Esophagus squamous epithelium (tissue), 5 donors: ENCODE measurements at places on chromosomes 3 and 15.
A peak's percentile ranks its signal among the peaks of the same experiment; 100 is the strongest.

- H3K36me3 ChIP-seq: no peaks in the 10 kb centered on the region
- H3K27ac ChIP-seq: peak overlapping the region; percentile 87
- no peaks in the 10 kb centered on the region for H3K27me3 ChIP-seq
- no peak for DNase-seq
- peaks cover 49% of the 10 kb centered on the region for H3K4me1 ChIP-seq
These were observed 68.9 kb downstream of the SMAD3 start for GRCh38 chr15:67134067-67134838.

GRCh38 chr3:191135175-191135574 is 63.9 kb upstream of the OSTN start:
- H3K27me3 ChIP-seq: no peaks in the 10 kb centered on the region
- no peak overlapping the region for H3K4me3 ChIP-seq
- no peaks in the 10 kb centered on the region for H3K4me1 ChIP-seq

- H3K4me1 ChIP-seq: no peaks in the 10 kb centered on the region
- H3K27me3 ChIP-seq: no peaks in the 10 kb centered on the region
- H3K27ac ChIP-seq: peak overlapping the region; percentile 29
- no peaks in the 10 kb centered on the region for H3K36me3 ChIP-seq
- DNase-seq: no peak
- H3K4me3 ChIP-seq: no peak overlapping the region
These were observed 378.3 kb upstream of the RGMA start for GRCh38 chr15:93467337-93467736.

GRCh38 chr3:78349571-78349970 is 1309.7 kb downstream of the ROBO2 start:
- no peak overlapping the region for H3K27ac ChIP-seq
- no peaks in the 10 kb centered on the region for H3K4me1 ChIP-seq
- H3K27me3 ChIP-seq: no peaks in the 10 kb centered on the region
- H3K36me3 ChIP-seq: no peaks in the 10 kb centered on the region

DNA sequence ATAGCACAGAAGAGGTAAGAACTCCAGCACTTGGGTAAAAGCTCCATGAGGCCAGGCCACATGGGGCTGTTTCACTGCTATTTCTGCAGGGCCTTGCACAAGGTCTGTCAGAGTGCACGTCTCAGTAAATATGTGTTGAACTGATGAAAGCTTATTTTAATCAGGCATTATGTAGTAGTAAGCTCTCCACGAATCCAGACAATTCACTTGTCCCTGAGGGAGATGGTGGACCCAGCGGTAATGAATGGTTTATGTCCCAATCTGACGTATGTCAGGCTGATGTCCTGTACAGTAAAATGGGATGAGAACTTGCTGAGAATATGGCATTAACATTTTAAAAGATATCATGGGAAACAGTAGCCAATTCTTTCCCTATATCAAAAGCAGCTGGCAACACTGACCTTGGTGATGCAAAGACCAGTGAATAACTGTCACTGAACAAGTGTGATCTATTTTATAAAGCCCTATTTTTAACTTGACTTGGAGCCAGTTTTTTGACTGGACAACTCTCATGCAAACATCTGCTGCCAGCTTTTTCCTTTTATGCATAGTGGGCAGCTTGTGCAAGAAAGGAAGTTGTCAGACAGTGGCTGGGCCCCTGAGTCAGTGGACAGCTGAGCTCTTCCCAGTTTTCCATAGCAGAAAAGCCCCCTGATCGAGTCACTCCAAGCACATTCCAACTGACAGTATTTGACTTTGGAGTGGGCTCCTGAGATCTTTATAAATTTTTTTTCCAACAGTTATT is 519.8 kb upstream of the MDFIC2 start:
- no peak for DNase-seq
- H3K4me3 ChIP-seq: no peak overlapping the region
- peak overlapping the region; percentile 65 for H3K27ac ChIP-seq

DNA sequence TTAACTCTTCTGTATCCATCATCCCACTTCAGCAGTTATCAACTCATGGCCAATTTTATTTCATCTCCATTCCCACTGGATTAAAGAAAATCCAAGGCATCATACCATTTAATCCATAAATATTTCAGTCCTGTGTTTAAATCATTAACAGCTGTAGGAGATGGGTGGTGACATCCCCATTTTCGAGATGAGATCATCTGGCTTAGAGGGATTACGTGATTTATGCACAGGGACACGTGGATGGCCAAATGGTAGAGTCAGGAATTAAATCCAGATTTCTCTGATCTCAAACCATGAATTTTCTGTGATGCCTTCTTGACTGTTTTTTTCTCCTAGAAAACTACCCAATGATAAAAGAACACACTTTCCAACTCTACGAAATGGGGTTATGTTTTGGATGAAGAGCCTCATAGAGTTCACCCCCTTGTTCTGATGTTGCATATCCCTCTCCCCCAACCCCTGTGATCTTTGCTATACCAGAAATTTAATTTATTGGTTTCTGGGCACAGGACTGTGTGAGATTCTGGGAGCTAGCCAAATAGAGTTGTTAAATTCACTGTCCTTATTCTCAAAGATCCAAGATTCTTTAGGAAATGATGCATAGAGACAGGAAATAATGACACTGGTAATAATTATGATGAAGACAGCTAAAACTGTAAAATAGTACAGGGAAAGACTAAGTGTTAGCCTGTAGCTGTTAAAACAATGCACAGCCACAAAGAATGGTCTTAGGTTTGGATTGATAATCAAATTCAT is 7.4 kb downstream of the ZNF589 start:
- peaks cover 4% of the 10 kb centered on the region for H3K36me3 ChIP-seq
- H3K27me3 ChIP-seq: no peaks in the 10 kb centered on the region
- no peak overlapping the region for H3K4me3 ChIP-seq
- H3K27ac ChIP-seq: no peak overlapping the region

DNA sequence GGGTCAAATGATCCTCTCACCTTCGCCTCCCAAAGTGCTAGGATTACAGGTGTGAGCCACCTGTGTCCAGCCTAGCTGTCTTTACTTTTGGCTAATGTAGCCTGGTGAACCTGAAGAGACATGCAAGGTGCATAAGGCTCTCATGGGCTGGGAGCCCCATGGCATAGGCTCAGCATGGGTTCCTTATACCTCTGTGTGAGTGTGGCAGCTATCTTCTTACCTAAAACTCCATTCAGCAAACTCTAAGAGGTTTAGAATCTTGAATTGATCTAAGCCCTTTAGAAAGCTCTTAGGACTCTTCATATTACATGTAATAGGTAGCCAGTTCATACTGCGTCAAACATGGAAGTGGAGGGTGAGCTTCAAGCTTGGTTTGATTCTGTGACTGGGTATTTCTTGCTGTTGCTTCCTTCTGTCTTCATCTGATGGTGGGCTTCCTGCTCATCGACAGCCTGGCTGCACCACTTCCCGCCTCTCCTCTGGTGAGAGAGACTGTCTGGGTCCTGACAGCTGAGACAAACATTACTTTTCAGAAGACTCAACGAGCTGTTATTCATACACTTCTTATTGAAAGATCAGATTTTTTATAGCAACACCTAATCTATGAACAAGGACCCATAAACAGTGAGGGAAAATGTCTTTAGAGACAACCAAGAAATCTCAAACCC is 19.2 kb upstream of the TKT start:
- no peaks in the 10 kb centered on the region for H3K27me3 ChIP-seq
- no peaks in the 10 kb centered on the region for H3K36me3 ChIP-seq
- H3K4me3 ChIP-seq: no peak overlapping the region

DNA sequence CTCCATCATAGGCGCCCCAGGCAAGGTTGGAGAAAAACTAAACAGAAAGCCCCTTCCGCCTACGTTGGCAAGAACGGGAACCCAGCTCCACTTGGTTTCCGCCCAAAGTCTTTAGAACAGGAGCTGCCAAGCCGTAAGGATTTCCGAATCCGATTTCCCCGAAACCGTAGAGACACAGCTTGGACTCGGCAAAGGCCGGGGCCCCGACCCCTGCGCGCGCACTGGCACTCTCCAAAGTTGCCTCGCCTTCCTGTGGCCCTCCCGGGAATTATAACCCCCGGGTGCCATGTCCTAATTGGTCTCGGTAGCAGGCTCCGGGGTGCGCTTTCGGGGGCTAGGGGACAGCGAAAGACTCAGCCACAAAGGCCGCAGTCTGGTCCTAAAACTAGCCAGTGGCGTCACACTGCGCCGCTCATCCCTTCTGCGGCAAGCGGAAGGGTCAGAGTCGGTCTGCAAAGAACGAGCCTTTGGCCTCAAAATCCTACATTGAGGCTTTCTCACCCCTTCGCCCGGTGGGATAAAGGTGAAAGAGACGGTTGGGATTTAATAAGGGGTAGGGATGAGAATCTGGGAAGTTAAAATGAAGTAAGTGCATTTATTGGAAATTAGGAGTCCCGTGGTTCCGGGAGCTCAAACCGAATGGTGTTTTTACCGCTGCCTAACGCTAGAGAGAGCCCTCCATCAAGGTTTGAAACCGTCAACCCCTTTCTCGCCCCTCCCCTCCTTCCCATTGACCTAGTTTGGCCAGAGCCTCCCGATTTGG is 6.8 kb downstream of the BCL6 start:
- H3K27me3 ChIP-seq: no peaks in the 10 kb centered on the region
- peaks cover 24% of the 10 kb centered on the region for H3K4me1 ChIP-seq
- H3K36me3 ChIP-seq: peaks cover 4% of the 10 kb centered on the region
- DNase-seq: peak; percentile 39

DNA sequence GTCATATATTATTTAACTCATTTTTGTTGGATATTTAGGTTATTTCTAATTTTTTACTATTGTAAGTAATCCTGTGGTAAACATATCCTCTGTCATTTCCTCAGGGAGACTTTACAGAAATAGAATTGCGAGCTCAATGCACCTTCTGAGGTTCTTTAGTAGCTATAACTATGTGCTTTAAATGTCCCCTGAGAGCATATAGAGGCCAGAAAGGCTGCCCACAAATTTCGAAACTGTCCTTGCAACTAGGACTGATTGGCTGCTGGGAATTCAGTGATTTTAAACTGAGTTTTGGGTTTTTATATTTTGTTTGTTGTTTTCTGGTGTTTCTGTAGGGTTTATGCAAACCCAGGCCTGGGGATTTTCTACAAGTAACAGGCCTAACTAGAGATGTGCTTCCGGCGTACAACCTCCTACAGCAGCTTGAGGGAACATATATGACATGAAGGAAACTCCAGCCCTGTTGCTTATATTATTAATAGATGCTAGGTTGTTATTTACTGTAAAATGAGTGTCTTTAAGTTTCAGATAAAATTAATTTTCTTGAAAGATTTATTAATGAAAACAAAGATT is 29.1 kb upstream of the P4HTM start:
- H3K27ac ChIP-seq: no peak overlapping the region
- no peak for DNase-seq
- H3K36me3 ChIP-seq: peaks cover 7% of the 10 kb centered on the region
- H3K27me3 ChIP-seq: no peaks in the 10 kb centered on the region
- H3K4me3 ChIP-seq: no peak overlapping the region
- no peaks in the 10 kb centered on the region for H3K4me1 ChIP-seq

GRCh38 chr15:89628301-89628700 is 27.0 kb downstream of the KIF7 start:
- H3K36me3 ChIP-seq: peaks cover 24% of the 10 kb centered on the region
- H3K4me1 ChIP-seq: no peaks in the 10 kb centered on the region
- H3K27me3 ChIP-seq: no peaks in the 10 kb centered on the region
- no peak overlapping the region for H3K27ac ChIP-seq

DNA sequence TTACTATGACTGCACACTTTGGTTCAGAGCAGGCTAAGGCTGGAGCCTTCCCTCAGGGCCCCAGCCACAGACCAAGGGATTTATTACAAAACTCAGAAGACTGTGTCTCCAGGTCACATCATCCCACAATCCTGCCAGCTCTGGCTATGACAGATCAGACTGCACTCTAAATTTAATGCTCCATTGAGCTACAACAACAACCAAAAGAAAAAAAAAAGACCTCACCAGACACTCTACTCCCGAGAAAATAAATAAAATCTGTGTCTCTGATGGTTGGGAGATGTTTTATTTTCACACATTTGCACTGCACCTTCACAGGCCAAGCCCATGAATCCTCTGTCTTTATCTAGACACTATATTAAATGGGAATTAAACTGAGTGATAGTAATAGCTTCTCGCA is 50.8 kb upstream of the CTNNB1 start:
- H3K27ac ChIP-seq: no peak overlapping the region
- H3K27me3 ChIP-seq: no peaks in the 10 kb centered on the region
- no peaks in the 10 kb centered on the region for H3K36me3 ChIP-seq
- DNase-seq: no peak
- no peak overlapping the region for H3K4me3 ChIP-seq

DNA sequence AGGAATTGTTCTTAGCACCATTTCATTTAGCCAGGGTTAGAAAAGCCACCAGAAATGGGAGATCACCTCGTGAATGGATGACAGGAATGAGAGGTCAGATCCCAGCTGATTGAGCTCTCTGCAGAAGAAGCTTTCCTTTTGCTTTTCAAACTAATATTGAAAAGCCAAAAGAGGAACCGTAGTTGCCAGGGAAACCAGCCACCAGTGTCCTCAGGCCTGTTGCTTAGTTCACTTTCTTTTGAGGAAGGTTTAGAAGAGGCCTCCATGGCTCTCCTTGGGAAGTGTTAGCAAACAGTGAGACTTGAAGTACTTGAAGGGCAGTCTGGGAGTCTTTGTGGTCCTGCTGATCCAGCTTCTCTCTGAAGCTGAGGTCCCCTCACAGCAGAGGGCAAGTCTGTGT is 7.4 kb upstream of the CCK start:
- H3K4me3 ChIP-seq: no peak overlapping the region
- no peaks in the 10 kb centered on the region for H3K27me3 ChIP-seq

DNA sequence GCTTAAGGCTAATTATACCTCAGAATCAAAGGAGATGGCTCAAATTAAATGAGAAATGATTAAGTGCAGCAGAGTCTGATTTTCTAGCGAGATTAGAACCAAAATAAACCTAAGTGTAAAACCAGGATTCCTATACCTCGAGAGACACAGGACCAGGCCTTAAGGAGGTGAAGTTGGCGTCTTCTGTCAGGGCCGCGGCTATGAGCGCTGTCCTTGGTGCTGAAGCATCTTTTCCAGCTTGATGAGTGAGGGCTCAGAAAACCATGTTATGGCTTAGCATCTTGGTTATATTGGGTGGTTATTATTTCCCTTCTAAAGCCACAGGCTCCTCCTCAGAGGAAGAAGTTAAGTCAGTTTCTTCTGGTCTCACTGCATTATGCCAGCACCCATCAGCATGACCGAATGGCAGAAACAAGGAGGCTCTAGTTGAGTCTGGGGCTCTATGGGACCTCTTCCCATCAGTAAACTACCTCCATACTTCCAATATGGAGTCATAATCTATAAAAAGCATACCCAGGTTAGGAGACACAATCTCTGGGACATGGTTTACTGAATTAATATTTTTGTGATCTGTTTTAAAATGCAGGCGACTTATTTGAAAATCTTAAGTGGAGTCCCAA is 120.1 kb upstream of the NMNAT3 start:
- no peaks in the 10 kb centered on the region for H3K27me3 ChIP-seq
- no peak for DNase-seq
- H3K4me3 ChIP-seq: no peak overlapping the region
- no peaks in the 10 kb centered on the region for H3K36me3 ChIP-seq
- H3K4me1 ChIP-seq: no peaks in the 10 kb centered on the region
